ENCODE measurements at places on chromosomes 4 and X. TPM values are rescaled to one million over a fixed set of nuclear protein-coding genes. Genes with fewer than 3 reads are reported as not detected.
A peak's percentile ranks its signal among the peaks of the same experiment; 100 is the strongest.

DNA sequence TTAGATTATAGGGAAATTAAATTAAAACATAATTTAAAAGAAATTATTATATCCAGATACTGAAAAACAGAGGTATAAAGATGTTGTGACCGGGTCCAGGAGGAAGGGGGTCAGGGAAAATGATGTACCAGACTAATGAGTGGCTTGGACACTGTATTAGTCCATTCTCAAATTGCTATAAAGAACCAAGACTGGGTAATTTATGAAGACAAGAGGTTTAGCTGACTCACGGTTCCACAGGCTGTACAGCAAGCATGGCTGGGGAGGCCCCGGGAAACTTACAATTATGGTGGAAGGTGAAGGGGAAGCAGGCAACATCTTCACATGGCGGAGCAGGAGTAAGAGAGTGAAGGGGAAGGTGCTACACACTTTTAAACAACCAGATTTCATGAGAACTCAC is 3.4 kb upstream of the FAM9B start:
- no peaks in the 10 kb centered on the region for H3K36me3 ChIP-seq
- H3K4me3 ChIP-seq: no peak overlapping the region
- no peak for DNase-seq
- H3K27me3 ChIP-seq: no peaks in the 10 kb centered on the region
- H3K4me1 ChIP-seq: no peaks in the 10 kb centered on the region

DNA sequence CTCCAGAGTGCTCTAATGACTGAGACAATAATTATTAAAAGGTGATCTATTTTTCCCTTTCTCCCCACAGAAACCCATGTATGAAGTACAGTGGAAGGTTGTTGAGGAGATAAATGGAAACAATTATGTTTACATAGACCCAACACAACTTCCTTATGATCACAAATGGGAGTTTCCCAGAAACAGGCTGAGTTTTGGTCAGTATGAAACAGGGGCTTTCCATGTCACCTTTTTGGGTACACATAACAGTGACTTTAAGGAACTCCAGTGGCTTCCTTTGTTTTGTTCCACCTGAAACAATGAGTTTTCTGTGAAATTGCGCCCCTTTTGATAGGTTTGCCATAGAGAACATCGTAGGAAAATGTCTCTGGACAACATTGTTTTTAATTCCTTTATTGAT is 69.6 kb downstream of the KIT start:
- no peaks in the 10 kb centered on the region for H3K36me3 ChIP-seq
- no peak overlapping the region for H3K27ac ChIP-seq

- H3K36me3 ChIP-seq: no peaks in the 10 kb centered on the region
- peak overlapping the region; percentile 92 for H3K27ac ChIP-seq
- H3K4me3 ChIP-seq: peak overlapping the region; percentile 89
- no peak for DNase-seq
- peaks cover 21% of the 10 kb centered on the region for H3K4me1 ChIP-seq
Observed at GRCh38 chr4:3293401-3294391, 875 bp downstream of the RGS12 start.

DNA sequence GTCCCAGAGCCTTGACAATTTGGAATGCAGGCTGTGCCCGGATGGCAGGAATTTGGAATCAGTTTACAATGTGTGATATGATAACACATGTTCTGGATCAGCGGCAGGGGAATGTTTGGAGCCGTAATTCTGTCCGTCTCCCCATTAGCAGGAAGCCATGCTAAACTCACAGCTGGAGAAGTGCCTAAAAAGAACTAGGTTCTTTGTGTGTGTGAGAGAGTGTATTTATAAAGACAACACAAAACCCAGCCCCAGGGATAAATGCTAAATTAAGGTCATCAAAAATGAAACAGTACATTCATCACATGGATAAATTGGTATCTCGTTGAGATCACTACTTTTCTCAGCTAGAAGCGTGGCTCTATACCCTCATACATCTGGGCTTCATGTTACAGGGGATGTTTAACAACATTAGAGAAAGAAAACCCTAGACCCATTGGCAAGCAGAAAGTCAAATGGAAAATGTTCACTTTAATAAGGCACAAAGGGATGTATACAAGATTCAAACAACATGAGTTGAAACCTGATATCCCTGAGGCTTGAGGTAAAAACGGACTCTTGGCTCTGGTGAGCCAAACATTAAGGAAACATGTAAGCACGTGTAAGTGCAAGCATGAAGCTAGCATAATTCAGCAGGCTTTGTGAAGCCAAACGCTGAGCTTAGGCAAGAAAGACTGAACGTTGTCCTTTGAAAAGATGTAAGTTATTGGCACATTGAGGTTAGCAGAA is 18.0 kb upstream of the TMEM131L start:
- no peak overlapping the region for H3K27ac ChIP-seq
- DNase-seq: no peak
- peaks cover 10% of the 10 kb centered on the region for H3K4me1 ChIP-seq
- H3K36me3 ChIP-seq: no peaks in the 10 kb centered on the region
- H3K4me3 ChIP-seq: peak overlapping the region; percentile 8

DNA sequence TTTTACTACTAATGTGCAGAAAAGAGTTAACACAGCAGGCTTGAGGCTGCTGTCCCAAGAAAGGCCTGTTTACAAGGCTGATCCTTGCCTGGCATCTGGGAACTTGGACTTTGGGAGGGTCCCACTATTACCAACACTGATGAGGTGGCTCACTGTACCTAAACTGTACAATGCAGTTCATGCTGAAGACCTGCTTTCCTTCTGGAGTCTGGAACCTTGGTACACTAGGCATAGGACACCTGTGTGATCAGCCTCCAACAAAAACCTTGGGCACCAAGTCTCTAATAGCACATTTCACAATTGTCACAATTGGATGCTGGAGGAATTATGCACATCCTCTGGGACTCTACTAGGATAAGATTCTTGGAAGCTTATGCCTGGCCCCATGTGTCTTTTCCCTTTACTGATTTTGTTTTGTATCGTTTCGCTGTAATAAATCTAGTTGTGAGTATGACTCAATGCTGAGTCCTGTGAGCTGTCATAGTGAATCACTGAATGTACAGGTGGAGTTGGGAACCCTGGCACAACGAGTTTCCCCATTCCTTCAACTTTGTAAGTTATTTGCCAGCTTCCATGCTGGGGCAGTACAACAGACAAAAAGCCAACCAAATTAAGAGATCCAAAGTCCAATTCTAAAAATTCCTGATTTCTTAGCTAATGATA is 45.9 kb downstream of the TEC start:
- H3K27ac ChIP-seq: no peak overlapping the region
- H3K4me3 ChIP-seq: no peak overlapping the region
- H3K4me1 ChIP-seq: no peaks in the 10 kb centered on the region
- no peaks in the 10 kb centered on the region for H3K36me3 ChIP-seq
- no peaks in the 10 kb centered on the region for H3K27me3 ChIP-seq

GRCh38 chrX:2819345-2820135 is 9.2 kb upstream of the GYG2 start:
- H3K27me3 ChIP-seq: no peaks in the 10 kb centered on the region
- H3K27ac ChIP-seq: no peak overlapping the region
- no peak overlapping the region for H3K4me3 ChIP-seq
- no peaks in the 10 kb centered on the region for H3K4me1 ChIP-seq

DNA sequence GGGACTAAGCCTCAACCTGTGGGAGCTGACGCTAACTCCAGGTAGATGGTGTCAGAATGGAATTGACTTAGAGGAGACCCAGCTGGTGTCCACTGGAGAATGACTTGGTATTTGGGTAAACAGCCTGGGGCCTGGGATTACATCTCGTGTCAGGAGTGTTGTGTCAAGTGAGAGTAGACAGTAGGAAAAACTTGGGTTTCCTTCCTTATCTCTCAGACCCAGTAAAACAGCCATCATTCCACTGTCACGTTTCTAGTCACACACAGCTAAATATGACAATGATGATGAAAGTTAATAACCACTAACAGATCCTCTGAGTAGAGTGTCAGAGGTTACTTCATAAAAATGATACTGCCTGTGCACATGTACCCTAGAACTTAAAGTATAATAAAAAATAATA is 13.8 kb downstream of the ZNF674 start:
- no peak for DNase-seq
- no peak overlapping the region for H3K27ac ChIP-seq
- H3K27me3 ChIP-seq: no peaks in the 10 kb centered on the region
- H3K36me3 ChIP-seq: peaks cover 6% of the 10 kb centered on the region
- H3K4me1 ChIP-seq: no peaks in the 10 kb centered on the region
- H3K4me3 ChIP-seq: no peak overlapping the region

CXCL10 gene
- not detected for total RNA-seq

TLL1 gene
- 5.6 TPM for total RNA-seq
